ENCODE measurements at places on chromosomes 1 and 21.
A peak's percentile ranks its signal among the peaks of the same experiment; 100 is the strongest.

- peak; percentile 9 for DNase-seq
Measured at GRCh38 chr1:242197907-242198820, 199.3 kb upstream of the MAP1LC3C start.

DNA sequence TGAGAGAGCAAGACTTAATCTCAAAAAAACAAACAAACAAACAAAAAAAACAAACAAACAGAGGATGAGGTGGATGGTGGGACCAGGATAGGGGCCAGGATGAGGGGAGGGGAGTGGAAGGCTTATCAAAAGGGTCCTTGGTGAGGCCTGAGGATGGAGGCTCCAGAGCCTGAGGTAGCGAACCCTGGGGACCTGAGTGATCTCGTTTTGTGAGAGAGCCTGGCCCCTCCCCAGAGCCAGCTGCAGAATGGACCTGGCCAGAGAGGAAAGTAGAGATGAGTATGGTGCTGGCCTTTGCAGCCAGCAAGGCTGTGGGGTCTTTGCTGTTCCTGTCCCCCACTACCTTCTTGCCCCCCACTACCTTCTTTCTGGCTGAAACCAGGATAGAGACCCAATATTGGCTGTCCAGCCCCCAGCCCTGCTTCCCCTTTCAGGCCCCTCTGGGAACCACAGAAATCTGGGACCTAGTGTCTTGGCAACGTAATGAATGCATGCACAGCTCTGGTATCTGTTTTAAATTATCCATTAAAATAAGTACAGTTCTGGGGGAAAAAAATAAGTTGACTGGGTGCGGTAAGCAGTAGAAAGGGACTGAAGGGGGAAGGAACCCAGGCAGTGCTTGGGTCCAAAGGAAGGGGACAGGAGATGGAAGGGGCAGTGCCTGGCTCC lies 1.1 kb upstream of the LMNA start:
- peak; percentile 61 for DNase-seq

DNA sequence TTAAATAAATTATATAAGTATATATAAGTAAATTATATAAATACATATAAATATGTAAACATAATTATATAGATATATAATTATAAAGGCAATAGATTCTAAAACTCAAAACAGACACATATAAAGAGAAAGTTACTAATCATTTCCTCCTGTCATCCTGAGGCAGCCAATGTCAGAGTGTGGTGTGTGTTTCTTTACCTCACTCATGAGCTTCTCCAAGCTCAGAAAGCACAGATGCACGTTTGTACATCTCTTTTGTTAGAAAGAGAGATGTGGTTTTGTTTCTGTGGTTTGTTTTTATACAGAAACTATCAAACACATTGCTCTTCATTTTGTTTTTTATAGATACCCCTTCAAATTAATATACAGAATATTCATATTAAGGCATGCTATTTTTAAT lies 594.8 kb downstream of the USP25 start:
- peak; percentile 41 for DNase-seq

- no peak for DNase-seq
Measured at GRCh38 chr1:52709016-52709415, 10.9 kb upstream of the COA7 start.

DNA sequence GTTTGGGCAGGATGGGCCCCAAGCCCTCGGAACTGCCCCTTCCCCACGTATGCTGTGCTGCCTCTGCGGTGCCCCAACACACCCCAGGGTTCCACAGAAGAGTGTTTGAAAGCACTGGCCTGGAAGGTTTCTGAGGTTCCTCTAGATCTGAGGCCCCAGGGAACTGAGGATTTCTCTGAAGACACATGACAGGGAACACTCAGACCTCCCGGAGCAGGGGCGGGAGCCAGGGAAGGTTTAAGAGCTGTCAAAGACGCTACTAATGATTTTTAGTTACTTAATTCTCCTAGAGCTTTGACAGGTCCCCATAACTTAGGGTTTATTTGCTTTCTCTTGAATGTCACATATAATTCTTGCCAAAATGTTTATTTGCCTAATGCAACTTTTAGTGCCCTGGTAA lies 212.3 kb upstream of the GRIK3 start:
- DNase-seq, result no peak

- DNase-seq, result no peak
Measured at GRCh38 chr21:43974791-43975468, 37.2 kb upstream of the TRAPPC10 start.

DNA sequence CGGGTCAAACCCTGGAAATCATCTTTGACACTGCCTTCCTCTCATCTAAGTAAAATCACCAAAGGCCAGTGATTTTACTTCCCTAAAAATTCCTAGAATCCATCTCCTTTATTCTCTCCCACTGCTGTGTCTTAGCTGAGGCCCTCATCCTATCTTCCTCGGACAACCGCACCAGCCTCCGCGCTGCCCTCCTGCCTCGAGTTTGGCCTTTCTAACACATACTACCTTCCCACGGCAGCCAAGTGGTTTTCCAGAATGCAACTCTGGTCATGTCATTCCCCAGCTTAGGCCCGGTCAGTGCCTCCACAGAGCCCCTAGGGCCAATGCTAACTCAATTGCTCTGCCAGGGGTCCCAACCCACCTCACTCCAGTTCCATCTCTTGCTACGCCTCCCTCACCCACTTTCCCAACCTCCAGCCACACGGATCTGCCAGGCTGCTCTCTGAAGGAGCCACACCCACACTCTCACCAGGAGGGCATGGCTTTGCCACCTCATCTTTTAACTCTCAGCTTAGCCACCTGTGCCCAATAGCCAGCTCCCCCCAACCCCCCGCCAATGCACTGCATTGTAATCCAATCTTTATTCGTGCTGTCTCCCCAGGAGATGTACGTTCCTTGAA lies 6.8 kb downstream of the TMEM9 start:
- DNase-seq, result no peak

GRCh38 chr1:106785176-106785575 lies 271.3 kb upstream of the PRMT6 start:
- no peak for DNase-seq

DNA sequence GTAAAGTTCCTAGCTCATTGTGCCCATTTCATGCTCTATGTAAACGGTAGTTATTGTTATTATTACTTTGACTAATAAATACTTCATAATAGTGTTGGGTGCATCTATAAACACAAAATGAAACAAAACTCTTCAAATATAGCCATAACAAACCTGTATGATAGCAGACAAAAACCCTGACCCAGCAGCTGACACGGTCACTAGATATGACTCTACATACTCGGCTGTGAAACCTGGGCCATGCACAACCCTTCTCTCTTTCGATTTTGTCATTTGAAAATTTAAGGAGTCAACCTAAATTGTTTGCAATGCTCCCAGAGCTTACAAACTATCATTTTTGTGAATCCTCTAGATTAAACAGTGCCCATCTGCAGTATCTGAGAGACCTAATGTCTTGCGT lies 8.0 kb upstream of the RGS13 start:
- DNase-seq, result no peak

DNA sequence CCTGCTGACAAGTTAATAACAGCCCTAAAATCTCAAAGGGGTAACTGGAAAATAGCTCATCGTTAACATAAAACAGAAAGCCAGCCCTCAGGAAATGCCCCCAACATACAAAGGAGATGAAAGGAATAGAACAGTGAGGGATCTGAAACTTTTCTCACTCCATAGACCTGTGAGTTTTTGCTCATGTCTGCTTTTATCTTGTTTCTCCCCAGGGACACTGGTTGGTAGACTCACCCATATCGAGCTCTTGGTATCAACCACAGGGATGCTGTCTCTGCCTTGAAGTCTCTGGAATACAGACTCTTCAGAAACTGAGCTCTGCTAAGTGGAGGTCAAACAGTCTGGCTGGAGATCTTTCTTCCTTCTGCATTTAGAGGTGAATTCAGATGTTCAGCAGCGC lies 77.4 kb upstream of the CAMK1G start:
- DNase-seq, result no peak

- DNase-seq, result no peak
Measured at GRCh38 chr1:47515164-47515789, 77.4 kb downstream of the FOXD2 start.

GRCh38 chr1:24955161-24955560 lies 25.1 kb upstream of the RUNX3 start:
- DNase-seq, result peak; percentile 45

DNA sequence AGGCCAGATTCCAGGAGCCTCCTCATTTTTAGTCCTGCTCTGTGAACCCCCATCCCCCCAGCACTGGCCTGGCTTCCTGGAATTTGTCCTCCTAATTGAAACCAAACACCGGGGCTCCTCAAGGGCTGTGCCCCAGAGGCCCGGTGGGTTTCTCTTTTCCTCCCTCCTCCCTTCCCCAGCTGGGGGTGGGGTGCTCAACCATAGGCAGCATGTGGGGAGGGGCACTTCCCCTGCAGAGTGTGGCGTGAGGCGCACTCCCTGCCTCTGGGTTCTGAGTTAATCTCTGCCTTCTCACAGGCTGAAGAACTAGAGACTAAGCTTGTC lies 67.5 kb upstream of the ACOT11 start:
- no peak for DNase-seq

Measured in fibroblast of mammary gland (primary cell).